ENCODE measurements at places on chromosomes 16 and 17.
A peak's percentile ranks its signal among the peaks of the same experiment; 100 is the strongest.

DNA sequence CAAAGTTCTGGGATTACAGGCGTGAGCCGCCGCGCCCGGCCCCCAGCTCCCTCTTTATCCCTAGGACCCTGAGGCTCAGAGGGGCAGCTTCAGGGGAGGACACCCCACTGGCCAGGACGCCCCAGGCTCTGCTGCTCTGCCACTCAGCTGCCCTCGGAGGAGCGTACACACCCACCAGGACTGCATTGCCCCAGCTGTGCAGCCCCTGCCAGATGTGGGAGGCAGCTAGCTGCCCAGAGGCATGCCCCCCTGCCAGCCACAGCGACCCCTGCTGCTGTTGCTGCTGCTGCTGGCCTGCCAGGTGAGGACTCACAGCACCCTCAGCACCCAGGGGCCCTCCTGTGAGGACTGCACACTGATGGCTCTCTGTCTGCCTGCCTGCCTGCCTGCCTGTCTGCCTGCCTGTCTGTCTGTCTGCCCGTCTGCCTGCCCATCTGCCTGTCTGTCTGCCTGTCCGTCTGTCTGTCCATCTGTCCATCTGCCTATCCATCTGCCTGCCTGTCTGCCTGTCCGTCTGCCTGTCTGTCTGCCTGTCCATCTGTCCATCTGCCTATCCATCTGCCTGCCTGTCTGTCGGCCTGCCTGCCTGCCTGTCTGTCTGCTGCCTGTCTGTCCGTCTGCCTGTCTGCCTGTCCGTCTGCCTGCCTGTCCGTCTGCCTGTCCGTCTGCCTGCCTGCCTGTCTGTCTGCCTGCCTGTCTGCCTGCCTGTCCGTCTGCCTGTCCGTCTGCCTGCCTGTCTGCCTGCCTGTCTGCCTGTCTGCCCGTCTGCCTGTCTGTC is 5.0 kb downstream of the GCGR start:
- DNase-seq: no peak

- DNase-seq: no peak
Measured at GRCh38 chr17:21140911-21141310, 14.1 kb downstream of the DHRS7B start.

DNA sequence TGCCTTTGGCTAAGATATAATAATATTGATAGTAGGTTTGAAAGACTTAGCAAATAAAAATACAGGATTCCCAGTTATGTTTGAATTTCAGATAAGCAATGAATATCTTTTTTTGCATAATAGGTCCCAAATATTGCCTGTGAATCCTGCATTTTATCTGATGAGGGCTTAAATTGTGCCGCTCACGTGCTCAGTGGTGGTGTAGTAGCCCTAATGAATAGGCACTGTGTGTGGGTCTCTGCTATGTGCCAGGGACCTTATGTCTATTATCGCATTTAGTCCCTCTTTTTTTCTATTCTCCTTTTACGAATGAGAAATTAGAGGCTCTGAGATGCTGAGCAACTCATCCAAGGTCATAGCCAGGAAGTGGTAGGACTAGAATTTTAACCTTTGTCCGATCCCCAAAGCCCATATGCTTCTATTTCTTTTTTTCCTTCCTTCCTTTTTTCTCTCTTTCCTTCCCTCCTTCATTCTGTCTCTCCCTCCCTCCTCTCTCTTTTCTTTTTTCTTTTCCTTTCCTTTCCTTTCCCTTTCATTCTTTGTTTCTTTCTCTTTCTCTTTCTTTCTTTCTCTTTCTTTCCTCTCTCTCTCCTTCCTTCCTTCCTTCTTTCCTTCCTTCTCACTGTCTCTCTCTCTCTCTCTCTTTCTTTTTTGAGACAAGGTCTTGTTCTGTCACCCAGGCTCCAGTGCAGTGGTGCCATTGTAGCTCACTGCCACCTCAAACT is 47.2 kb downstream of the RGS9 start:
- no peak for DNase-seq

GRCh38 chr16:30354423-30355143 is 525 bp downstream of the CD2BP2 start:
- DNase-seq: peak; percentile 16

GRCh38 chr17:10631048-10631700 is 25.9 kb downstream of the MYH3 start:
- peak; percentile 18 for DNase-seq

DNA sequence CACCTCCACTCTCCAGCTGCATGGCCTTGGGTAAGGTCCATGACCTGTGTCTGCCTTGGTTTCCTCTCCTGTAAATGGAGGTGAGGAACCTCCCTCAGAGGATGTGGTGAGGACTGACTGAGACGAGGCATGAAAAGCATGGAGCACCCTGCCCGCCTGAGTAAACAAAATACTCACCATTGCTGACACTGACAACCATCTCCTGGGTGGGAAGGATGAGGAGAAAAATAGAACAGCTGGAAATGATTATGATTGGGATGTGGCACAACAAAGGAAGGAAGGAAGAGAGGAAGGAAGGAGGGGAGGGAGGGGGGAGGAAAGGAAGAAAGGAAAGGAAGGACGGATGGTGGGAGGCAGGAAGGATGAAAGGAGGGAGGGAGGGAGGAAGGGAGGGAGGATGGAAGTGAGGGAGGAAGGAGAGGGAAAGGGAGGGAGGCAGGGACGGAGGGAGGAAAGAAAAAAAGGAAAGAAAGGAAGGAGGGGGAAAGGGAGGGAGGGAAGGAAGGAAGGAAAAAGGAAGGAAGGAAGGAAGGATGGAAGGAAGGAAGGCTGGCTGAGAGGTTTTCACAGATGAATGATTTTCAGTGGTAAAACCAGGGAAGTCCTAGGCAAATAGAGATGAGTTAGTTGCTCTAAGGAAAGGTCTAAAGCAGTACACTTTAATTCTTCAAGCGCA is 276.5 kb upstream of the XYLT1 start:
- no peak for DNase-seq

- DNase-seq: no peak
Measured at GRCh38 chr17:5236938-5237540, 2.4 kb upstream of the SCIMP start.

- DNase-seq: no peak
Measured at GRCh38 chr17:58529275-58529674, 14.8 kb upstream of the MTMR4 start.

DNA sequence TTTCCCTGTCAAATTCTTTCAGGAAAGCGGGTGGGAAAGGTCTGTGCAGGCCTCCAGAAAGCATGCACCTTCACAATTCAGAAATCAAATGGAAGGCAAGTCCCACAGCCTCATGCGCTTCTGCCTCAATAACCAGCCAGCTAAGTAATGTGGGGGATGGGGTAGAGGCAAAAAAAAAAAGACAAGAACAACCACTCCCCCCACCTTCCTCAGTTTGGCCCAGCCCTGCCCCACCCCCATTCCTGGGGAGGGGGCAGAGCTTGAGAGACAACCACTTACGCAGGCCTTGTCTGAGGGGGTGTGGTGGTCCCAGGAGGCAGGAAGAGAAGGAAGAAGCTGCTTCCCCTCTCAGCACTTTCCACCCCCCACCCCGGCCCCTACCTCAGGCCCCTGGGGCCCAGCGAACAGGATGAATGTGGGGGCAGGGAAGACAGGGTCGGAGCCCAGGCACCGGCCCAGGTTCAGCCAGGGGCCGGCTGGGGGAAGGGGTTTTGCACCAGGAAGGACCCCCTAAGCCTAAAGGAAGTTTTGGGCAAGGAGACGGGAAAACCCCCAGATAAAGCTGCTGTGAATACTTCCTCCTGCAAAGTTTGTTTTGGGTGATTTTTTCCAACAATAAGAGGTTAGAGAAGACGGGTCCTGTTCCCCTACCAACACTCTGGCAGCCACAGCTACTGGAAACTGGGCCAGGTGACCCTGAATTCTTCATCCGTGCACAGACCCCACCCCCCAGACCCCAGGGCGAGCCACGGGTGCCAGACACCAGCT is 1.2 kb downstream of the JUP start:
- peak; percentile 27 for DNase-seq

GRCh38 chr16:73215678-73216377 is 167.9 kb upstream of the ZFHX3 start:
- DNase-seq: peak; percentile 36

DNA sequence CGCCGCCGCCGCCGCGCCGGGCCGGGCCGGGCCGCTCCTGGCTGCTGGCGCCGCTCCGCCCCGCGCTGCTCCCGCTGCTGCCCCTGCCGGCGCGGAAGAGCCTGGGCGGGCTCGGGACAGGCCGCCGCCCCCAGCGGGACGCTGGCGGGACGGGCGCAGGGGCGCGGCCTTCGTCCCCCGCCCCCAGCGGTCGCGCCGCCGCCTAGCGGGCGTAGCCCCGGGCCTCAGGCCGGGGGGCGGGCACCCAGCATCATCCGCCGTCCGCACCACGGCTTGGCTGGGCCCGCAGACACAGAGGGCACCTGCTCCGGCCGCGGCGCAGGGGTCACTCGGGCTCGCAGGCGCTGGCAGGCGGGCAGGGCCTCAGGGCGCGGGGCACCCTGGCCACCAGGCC is at the start of gene AMFR:
Gene AMFR, minus strand, starts transcription at position 107 of the 394 bp plus-strand sequence. CDS start 218 bp downstream, outside the sequence.
- peak; percentile 78 for DNase-seq

GRCh38 chr17:38844261-38844757 is 9.2 kb downstream of the RPL23 start:
- peak; percentile 34 for DNase-seq

DNA sequence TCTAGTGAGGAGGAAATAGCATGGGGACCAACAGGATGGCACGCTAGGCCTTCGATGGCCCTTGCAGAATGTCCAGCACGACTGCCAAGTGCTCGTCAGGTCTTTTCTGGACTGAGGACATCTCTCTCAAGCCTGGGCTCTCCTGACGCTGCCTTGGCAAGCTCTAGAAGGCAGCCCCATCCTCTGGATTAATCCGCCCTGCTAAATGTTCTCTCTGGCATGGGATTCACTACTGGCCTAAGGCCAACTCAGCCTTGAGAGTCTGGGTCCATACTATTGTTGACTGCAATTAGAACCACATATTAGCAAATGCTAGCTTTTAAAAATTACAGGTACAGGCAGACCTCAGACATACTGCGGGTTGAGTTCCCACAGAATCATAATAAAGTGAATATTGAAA is 2.5 kb upstream of the CEP295NL start:
- no peak for DNase-seq

Data from iris pigment epithelial cell (primary cell).